B cell (primary cell): ENCODE measurements at places on chromosomes 12 and 14.

DNA sequence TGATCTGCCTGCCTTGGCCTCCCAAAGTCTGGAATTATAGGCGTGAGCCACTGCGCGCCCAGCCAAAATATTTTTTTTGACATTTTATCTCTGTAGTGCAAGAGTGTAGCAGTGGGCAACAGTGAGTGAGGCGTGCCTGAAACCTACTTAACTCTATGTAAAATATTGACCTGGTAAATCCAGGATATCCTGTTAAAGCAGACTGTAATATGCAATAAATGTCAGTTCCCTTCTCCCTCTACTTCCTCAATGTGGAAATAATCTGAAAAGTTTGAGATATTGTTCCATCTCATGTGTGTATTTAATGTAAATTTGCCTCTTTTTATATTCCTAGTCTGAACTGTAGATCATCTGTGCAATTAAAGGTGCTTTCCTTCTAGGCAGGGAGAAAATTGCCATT, 9.5 kb upstream of the CDK17 start:
- no peak overlapping the region for H3K27ac ChIP-seq
- no peaks in the 10 kb centered on the region for H3K27me3 ChIP-seq
- no peak overlapping the region for H3K4me3 ChIP-seq
- H3K36me3 ChIP-seq = no peaks in the 10 kb centered on the region
- no peak for DNase-seq

GRCh38 chr12:115949675-115950074, 327.8 kb downstream of the MED13L start:
- no peak overlapping the region for H3K27ac ChIP-seq
- H3K4me3 ChIP-seq = no peak overlapping the region
- DNase-seq = no peak
- H3K27me3 ChIP-seq = no peaks in the 10 kb centered on the region

DNA sequence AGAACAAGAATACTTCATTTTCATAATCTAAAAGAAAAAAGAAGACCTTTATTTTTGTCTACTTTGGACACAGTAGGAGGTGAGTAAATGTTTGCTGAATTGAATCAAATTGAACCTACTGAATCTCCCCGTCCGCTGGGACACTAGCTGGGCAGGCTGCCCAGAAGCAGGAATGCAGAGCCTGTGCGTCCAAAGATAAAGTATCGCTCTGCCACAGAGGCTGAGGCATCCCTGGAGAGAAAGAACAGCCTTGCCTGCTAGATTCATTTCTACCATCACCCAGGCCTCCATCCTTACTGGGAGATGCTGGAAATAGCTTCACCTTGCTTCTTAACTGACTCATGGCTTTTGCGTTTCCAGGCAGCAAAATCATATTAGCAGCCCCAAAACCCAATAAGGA, 64.1 kb upstream of the TSPAN11 start:
- H3K4me3 ChIP-seq = no peak overlapping the region
- no peak overlapping the region for H3K27ac ChIP-seq
- no peak for DNase-seq
- H3K36me3 ChIP-seq = no peaks in the 10 kb centered on the region
- H3K27me3 ChIP-seq = no peaks in the 10 kb centered on the region

GRCh38 chr14:67736771-67737170, 35.1 kb downstream of the RDH12 start:
- no peak overlapping the region for H3K4me3 ChIP-seq
- no peaks in the 10 kb centered on the region for H3K36me3 ChIP-seq
- H3K4me1 ChIP-seq = no peaks in the 10 kb centered on the region
- DNase-seq = no peak

DNA sequence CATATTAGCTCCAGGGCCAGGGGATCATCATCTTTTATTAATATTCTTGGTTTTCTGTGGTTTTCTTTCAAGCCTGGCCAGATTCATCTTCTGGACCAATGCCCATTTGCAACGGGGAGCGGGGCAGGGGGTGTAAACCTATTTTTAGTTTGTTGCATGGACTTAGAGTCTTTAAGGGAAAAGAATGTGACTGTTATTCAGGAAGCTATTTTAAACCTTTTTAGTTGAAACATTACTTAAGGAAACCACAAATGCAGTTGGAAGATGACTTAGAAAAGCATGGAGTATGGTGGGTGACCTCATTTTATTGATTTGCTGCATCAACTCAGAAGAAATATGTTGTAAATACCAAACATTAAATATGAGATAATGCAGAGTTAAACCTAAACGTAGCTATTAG, 368.4 kb upstream of the E2F7 start:
- H3K36me3 ChIP-seq = no peaks in the 10 kb centered on the region
- no peak overlapping the region for H3K4me3 ChIP-seq
- H3K4me1 ChIP-seq = no peaks in the 10 kb centered on the region

DNA sequence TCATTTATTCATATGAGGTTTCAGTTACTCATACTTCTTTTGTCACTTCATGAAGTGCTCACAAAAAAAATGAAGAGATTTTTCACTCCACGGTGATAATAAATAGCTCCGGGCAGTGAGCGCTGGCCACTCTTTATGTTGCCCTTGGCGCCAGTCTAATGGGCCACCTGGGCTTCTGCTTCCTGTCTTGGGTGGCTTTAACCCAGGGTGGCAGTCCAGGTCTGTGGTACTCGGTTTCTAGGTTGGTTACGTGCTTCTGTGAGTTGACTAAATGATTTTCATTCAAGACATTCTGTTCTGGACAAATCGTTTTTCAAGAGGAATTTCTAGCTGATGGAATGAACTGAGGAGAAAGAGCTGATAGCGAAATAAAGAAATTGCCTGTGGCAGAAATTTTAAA, 34.6 kb upstream of the NID2 start:
- H3K27me3 ChIP-seq = no peaks in the 10 kb centered on the region
- H3K4me1 ChIP-seq = no peaks in the 10 kb centered on the region
- no peak overlapping the region for H3K4me3 ChIP-seq
- H3K36me3 ChIP-seq = no peaks in the 10 kb centered on the region
- no peak overlapping the region for H3K27ac ChIP-seq
- DNase-seq = no peak

DNA sequence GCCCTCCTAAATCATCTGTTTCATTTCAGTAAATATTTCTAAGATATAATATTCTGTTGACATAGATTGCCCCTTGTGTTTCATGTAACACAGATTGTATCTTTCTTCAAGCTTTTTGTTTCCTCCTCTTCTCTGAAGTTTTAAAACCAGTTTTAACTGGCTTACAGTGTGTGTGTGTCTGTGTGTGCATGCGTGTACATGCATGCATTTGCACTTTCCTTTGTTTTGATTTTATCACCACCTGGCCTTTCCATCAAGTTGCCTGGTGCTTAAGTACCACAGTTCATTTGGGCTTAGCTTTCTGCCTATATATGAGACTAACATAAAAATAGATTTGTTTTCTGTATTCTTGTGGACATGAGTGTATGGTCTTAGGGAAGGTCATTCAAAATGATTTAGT, 31.9 kb downstream of the ETNK1 start:
- H3K4me1 ChIP-seq = peaks cover 6% of the 10 kb centered on the region
- H3K27me3 ChIP-seq = no peaks in the 10 kb centered on the region
- H3K27ac ChIP-seq = no peak overlapping the region
- H3K4me3 ChIP-seq = no peak overlapping the region

- H3K27ac ChIP-seq = no peak overlapping the region
- H3K4me3 ChIP-seq = no peak overlapping the region
- no peaks in the 10 kb centered on the region for H3K36me3 ChIP-seq
- DNase-seq = no peak
- H3K27me3 ChIP-seq = no peaks in the 10 kb centered on the region
Measured at GRCh38 chr14:72617391-72618031, 276.4 kb downstream of the DPF3 start.

DNA sequence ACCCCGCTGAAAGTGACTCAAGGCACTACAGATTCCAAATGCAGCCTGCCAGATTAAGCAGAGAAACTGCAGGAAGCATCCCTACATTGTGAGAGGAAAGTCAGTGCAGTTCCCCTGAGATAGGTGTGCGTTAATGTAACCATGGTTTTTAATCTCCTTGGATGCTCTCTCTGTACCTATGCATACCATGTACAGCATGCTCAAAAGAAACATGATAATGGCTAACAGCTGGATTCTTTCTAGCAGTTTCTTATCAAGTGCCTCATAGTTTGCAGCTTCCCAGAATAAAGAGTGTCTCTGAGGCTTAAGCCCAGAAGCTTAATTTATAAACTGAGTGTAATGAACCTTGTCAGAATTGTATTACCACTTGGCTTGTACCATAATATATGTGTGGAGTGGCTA, 17.1 kb upstream of the MDM1 start:
- no peak overlapping the region for H3K4me3 ChIP-seq
- peaks cover 4% of the 10 kb centered on the region for H3K4me1 ChIP-seq
- H3K27ac ChIP-seq = no peak overlapping the region
- no peak for DNase-seq
- no peaks in the 10 kb centered on the region for H3K36me3 ChIP-seq
- H3K27me3 ChIP-seq = no peaks in the 10 kb centered on the region

GRCh38 chr12:122452701-122453285, 30.3 kb upstream of the CLIP1 start:
- no peaks in the 10 kb centered on the region for H3K36me3 ChIP-seq
- H3K4me3 ChIP-seq = no peak overlapping the region
- peaks cover 18% of the 10 kb centered on the region for H3K4me1 ChIP-seq
- H3K27me3 ChIP-seq = no peaks in the 10 kb centered on the region
- H3K27ac ChIP-seq = peak overlapping the region; percentile 55

DNA sequence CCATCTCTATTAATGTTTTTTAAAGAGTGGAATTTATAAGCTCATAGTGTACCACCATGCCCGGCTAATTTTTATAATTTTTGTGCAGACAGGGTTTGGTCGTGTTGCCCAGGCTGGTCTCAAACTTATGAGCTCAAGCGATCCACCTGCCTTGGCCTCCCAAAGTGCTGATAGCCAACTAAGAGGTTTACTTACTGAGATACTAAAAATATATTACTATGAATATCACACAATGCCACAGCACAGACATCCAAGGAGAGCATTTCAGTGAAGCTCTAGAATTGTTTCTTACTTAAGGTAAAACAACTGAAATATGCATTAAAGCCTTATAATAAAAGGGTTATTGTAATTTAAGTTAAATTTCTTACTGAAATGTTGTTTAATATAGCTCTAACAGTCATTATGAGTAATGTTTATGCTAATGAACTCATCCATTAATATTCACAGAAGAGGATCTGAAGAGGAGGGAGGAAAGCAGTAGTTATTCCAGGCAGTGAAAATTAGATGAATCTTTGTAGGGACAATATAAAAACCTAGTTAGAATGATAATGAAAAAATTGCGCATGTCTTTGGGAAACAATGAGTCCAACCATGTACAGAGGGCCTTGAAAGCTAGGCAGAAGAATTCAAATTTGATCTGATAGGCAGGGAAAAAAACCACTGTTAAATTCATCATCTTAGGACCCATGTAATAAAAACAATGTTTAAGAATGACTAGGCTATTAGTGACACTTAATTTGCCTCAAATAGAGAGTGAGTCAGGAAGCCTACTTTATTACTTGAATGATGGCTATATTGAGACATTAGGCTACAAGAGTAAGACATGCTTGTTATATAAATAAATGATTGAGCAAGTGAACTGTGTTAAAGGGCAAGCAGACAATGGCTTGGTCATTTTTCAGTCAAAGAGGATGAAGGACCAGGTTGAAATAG, 99.2 kb downstream of the SLC41A2 start:
- no peak overlapping the region for H3K27ac ChIP-seq
- DNase-seq = no peak
- no peaks in the 10 kb centered on the region for H3K4me1 ChIP-seq
- no peaks in the 10 kb centered on the region for H3K36me3 ChIP-seq
- no peaks in the 10 kb centered on the region for H3K27me3 ChIP-seq
